ENCODE measurements at places on chromosomes 3 and 15. TPM values are rescaled to one million over a fixed set of nuclear protein-coding genes. Genes with fewer than 3 reads are reported as not detected.

The DET1 gene
- 6.3 TPM for total RNA-seq

The CIAO2A gene
- 83.8 TPM for total RNA-seq

The TEX55 gene
- not detected for total RNA-seq

The PIERCE2 gene
- 1.6 TPM for total RNA-seq

The GOLGA6L22 gene
- not detected for total RNA-seq

The BOC gene
- 0.86 TPM for total RNA-seq

The DZIP1L gene
- total RNA-seq, result 13.8 TPM

The LINGO1 gene
- not detected for total RNA-seq

The CPNE9 gene
- total RNA-seq, result not detected

The SYNPR gene
- total RNA-seq, result not detected

The PODXL2 gene
- total RNA-seq, result 4.4 TPM

The NEK10 gene
- 20.6 TPM for total RNA-seq
